ENCODE measurements at places on chromosomes 7 and 10. TPM values are rescaled to one million over a fixed set of nuclear protein-coding genes. Genes with fewer than 3 reads are reported as not detected.

DNA sequence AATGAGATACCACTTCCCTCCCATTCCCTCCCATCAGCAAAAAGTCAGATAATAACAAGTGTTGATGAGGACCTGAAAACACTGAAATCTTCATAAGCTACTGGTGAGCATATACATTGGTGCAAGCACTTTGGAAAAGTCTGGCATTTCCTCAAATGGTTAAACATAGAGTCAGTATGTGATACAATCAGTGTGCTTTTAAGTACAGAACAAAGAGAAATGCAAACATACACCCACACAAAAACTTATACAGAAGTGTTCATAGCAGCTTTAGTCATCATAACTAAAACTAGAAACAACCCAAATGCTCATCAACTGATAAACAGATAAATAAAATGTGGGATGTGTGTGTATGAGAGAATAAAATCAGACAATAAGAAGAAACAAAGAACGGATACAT lies 261.9 kb downstream of the ELMO1 start:
- DNase-seq, result no peak

DNA sequence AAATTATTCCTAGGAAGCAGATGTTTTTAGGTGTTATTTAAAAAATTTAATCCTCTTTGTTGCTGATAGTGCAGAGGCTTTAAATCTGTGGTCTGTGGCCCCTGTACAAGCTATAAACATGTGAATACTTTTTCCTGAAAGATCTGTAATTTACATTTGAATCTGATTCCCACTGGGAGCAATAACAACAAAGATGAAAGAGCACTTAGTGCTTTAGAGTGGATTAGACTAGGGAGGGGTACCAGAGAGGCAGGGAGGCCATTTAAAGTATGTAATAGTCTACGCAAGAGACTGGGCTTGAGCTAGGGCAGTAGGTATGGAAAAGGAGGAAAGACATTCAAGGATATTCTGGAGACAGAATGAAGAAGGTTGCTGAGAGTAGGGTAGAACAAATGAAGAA lies 19.1 kb downstream of the BTRC start:
- no peak for DNase-seq

HOXA9 gene
- total RNA-seq, result not detected

PTPRZ1 gene
- 138 TPM for total RNA-seq

DNA sequence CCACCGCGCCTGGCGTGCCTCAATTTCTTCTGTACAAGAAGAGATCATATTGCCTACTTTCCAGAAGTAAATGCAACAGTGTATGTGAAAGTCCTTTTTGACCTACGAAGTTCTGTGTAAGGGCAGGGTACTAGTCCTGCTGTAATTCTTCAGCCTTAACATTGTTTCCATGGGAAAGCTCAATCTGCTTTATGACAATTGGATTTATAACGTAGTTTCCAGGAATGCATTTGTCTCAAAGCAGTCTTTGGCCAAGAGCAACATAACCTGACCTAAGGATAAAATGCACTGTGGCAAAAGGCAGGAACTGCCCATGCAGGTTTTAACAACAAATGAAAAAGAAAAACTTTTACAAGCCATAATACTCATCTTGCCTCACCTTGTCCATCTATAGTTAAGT lies 108.1 kb upstream of the PODXL start:
- no peak for DNase-seq

DNA sequence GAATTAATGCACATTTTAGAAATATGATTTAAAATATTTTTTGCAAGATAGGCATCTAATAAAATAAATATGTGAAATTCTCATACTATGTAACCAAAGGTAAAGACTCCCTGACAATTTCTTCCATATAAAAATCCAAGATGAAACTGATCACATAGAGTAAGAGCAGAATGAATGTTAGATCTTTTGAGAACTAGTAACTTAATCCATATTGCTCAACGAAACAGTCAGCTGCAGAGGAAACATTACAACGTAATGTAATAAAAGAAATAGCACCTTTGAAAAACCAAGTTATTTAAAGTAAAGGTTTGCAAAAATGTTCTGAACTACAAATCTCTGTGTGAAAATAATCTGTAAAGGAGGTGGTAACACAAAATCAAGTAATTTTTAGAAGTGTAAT lies 28.8 kb downstream of the HACD1 start:
- DNase-seq, result no peak

EMX2 gene
- 2.0 TPM for total RNA-seq

FKBP9 gene
- 42.8 TPM for total RNA-seq

DNA sequence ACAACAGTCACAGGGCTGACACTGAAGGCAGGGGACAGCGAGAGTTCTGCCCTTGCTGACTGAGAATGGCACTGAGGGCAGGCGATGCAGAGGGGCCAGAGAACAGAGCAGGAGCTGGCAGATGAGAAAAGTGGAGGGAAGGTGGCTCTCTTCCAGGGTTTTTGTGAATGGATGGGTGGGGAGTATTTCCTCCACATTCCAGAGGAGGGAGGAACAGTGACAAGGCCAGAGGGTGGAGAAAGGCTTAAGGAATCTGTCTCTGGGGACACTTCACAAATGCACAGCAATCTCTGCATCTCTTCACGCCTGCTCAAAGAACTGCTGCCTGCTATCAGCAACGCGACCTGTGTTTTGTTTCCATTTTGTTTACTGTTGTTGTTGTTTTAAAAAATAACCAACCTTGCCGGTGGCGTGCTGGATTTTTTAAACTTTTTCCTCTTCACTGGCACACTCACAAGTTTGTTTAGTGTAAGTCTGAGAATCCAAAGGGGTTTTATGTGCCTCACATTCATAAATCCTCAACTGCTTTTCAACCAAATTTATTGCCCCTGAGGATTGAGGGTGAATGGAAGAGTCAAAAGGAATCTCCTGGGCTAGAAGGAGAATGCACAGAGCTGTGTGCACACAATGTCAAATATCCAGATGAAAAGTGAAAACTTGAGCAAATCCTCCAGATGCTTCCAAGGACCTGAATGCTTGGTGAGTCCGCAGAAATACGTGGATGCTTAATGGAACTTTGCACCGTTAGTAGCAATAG lies 129.3 kb downstream of the GLI3 start:
- no peak for DNase-seq

- no peak for DNase-seq
Measured at GRCh38 chr7:156475666-156476065, 164.9 kb upstream of the RNF32 start.

CNTNAP2 gene
- 110 TPM for total RNA-seq

LRRC18 gene
- total RNA-seq, result not detected

DNA sequence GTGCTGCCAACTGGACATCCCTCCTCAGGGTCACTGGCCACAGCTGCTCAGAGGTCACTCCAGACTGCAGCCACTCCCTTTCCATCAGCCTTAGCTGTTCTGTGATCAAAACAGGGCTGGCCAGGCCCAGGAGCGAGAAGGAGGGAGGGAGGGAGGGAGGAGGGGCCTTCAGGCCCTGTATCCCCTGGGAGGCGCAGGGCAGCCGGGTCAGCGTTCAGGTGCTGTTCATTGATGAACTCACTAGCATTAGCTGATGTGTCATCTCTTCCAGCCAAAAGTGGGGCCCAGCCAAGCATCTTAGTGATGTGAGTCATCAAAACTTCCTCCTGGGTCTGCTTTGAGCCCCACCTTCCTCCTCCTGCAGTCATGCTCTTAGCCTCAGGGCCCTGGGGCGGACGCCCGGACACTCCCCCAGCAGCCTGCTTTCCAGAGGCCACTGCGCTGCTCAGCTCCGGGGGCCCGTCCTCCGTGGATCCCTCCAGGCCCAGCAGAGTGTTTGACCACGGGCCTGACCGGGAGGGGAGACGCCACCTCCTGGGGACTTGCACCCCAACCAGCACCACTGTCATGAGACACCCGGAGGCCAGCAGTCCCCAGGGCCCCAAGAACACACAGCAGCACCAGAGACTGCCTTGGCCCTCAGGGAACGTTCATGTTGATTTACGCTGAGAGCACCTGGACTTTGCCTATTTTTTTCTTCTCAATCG lies 149.2 kb downstream of the PRKAG2 start:
- DNase-seq, result no peak

- DNase-seq, result no peak
Measured at GRCh38 chr7:117446220-117446815, 19.0 kb upstream of the ASZ1 start.

- DNase-seq, result no peak
Measured at GRCh38 chr7:27161721-27162560, 3.4 kb downstream of the HOXA9 start.

DNA sequence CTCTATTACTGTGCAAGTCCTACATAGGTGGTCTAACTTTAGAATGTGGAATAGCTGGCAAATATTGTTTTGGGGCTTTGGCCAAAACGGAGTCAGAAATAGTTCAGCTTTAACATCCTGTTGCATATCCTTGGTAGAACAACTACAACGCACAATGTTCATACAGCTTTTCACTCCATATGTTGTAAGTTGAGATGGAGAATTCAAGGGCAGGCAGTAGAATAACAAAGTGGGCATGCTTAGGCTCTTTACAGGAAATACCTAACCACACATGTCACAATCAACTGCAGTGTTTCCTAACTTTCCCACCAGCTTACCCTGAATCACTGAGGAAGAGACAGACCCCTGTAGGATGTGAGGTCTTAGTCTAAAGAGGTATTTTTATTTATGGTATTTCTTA lies 122.3 kb downstream of the PPP1R3A start:
- no peak for DNase-seq

NOD1 gene
- total RNA-seq, result 0.82 TPM

EVX1 gene
- total RNA-seq, result not detected

GRCh38 chr7:8391353-8392062 lies 41.9 kb upstream of the NXPH1 start:
- DNase-seq, result no peak

DNA sequence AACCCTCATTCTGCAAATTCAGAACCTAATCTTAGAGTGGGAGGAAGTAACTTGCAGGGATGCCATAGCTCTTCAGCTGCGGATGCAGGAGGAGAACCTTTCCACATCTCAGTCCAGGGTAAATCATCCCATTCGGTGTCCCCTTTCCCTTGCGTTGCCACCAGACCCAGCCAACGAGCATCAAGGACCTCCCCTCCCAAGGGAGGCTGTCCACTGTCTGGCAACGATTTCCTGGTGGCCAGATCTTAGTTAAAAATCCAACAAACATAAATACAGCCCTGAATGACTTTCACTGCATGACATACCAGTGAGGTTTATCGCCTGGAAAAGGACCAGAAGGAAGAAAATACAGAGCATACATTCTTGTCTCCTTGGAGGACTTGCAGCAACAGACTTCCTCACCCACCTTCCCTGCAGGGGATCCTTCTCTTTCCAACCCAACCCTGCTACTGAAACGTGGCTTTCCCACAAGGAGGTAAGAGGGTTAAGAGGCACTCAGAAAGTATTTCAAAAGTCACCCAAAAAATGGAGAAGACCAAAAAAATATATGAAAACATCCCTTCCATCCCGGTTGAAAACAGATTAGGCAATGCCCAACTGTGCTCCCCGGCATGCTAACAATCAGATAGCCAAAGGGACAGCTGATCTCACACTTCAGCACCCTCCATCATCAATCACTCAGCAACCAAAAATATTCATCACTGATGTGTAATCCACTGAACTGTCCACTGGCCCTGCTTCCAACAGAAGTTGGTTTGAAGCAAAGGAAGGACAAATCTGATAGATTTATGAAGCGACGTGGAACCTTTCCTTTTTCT lies 206.6 kb downstream of the TNS3 start:
- DNase-seq, result no peak

DNA sequence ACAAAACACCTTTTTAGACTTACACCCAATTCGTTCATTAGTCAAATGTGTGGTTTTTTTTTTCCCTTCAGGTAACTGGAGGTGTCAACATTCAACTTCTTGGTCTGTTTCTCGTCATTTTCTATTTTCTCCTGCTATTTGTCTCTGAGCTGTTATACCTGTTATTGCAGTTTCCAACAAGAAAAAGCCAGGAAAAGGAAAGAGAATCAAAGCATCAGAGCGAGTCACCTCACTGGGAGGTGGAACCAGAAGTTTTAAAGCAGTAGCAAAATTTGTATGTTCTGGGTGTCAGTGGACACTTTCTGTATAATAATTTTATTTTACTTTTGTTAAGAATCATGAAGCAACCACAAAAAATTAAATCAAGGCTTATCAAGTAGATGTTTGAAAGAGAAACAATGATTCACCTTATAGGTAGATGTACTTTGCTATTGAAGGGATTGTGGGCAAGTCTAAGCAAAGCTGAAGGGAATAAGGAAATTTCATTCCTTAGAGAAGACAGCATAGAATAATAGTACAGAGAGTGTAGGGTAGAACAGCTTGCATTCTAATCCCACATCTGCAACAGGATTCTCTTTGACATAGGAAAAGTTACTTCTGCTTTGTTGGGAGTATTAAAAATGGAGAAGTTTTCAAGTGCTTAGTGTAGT lies 675.8 kb downstream of the PCDH15 start:
- no peak for DNase-seq

- DNase-seq, result no peak
Measured at GRCh38 chr10:83760142-83760541, 379.2 kb upstream of the GHITM start.

GRCh38 chr7:44977959-44978335 lies 868 bp downstream of the MYO1G start:
- no peak for DNase-seq

DOCK1 gene
- 14.3 TPM for total RNA-seq

DNA sequence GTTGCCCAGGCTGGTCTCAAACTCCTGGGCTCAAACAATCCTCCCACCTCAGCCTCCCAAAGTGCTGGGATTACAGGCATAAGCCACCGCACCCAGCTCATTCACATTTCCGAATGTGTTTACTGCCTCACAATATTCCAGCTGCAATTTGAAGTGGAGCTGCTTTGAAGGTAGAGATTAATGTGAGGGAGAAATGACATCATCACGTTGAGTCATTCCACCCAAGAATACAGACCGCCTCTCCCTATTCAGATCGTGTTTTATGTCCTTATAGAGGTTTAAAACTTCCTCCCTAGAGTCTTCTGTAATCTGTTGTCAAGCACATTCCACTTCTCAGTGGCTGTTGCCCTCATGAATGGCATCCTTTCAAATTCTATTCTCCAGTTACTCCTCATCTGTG lies 100.4 kb upstream of the PDGFA start:
- no peak for DNase-seq

- no peak for DNase-seq
Measured at GRCh38 chr10:35693800-35694199, 51.7 kb upstream of the FZD8 start.

BTBD16 gene
- not detected for total RNA-seq

GRCh38 chr10:120456143-120456625 lies 843 bp upstream of the PLPP4 start:
- no peak for DNase-seq

DNA sequence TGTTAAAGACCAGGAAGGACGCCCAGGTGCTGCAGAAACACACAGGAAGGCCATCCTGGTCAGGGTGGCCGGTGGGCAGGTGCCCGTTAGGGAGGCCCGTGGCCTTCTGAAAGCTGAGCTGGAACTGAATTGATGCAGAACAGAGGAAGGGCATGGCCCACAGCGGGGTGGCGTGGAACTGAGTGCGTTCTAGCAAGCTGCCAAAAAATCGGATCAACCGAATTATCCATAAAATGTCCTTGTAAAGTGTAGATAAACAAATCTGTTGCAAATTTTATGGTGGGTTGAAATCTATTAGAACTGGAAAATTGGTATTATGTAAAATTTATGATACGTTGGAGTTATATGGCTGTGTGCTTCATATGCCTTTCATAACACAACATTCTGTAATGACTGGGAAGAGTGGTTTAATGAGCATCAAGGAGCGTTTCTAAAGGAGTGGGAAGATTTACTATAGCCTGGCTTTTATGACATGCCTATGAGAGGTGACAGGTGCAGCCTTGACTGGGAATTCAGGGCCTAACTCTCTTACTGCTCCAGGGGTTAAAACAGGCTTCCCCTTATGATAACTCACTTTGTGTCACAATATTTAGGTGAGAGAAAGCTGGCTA lies 108.1 kb downstream of the GPR26 start:
- no peak for DNase-seq

All from frontal cortex (tissue), 4 donors.